ENCODE measurements at places on chromosomes 6 and 20. TPM values are rescaled to one million over a fixed set of nuclear protein-coding genes. Genes with fewer than 3 reads are reported as not detected.

- no peaks in the 10 kb centered on the region for H3K36me3 ChIP-seq
- H3K27me3 ChIP-seq: no peaks in the 10 kb centered on the region
- no peak for DNase-seq
- H3K27ac ChIP-seq: no peak overlapping the region
- peaks cover 13% of the 10 kb centered on the region for H3K4me1 ChIP-seq
These were observed 9.5 kb upstream of the TP53RK start for GRCh38 chr20:46698788-46699187.

GRCh38 chr20:43514648-43514999 is 7.1 kb downstream of the L3MBTL1 start:
- no peaks in the 10 kb centered on the region for H3K27me3 ChIP-seq
- DNase-seq: no peak
- H3K27ac ChIP-seq: no peak overlapping the region
- H3K4me1 ChIP-seq: no peaks in the 10 kb centered on the region
- no peaks in the 10 kb centered on the region for H3K36me3 ChIP-seq

DNA sequence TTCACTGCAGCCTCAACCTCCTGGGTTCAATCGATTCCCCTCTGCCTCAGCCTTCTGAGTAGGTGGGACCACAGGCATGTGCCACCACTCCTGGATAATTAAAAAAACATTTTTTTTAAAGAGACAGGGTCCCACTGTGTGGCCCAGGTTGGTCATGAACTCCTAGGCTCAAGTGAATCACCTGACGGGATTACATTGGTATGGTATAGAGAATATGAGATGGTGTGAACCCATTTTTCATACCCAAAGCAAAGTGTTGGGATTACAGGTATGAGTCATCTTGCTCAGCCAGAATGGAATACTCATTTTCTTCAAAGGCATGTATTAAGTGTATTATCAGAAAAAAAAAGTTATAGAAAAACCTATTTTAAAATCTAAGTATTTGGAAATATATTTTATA is 114.2 kb downstream of the AHI1 start:
- no peaks in the 10 kb centered on the region for H3K36me3 ChIP-seq
- no peak overlapping the region for H3K27ac ChIP-seq
- DNase-seq: no peak
- no peaks in the 10 kb centered on the region for H3K27me3 ChIP-seq
- no peak overlapping the region for H3K4me3 ChIP-seq

GRCh38 chr20:58293453-58293852 is 16.1 kb upstream of the RAB22A start:
- H3K36me3 ChIP-seq: no peaks in the 10 kb centered on the region
- no peaks in the 10 kb centered on the region for H3K27me3 ChIP-seq
- H3K4me3 ChIP-seq: no peak overlapping the region
- DNase-seq: no peak

DNA sequence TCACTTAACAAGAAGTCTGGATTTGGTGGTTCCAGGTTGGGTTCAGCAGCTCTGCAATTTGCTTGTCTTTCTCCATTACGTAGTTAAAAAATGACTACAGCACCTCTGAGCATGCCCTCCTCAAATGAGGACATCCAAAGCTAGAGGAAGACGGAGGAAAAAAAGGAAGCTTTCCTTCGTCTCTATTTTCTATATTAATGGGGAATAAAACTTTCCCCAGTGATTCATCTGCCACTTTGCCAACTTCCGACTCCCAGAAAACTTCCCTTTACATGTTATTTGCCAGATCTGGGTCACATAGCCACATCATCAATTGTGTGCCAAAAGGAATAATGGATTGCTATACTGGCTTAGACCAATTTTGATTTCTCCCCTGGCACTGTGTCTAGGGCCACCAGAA is 69.5 kb downstream of the ZFAND3 start:
- no peak for DNase-seq
- no peaks in the 10 kb centered on the region for H3K27me3 ChIP-seq
- no peak overlapping the region for H3K27ac ChIP-seq
- no peaks in the 10 kb centered on the region for H3K36me3 ChIP-seq

DNA sequence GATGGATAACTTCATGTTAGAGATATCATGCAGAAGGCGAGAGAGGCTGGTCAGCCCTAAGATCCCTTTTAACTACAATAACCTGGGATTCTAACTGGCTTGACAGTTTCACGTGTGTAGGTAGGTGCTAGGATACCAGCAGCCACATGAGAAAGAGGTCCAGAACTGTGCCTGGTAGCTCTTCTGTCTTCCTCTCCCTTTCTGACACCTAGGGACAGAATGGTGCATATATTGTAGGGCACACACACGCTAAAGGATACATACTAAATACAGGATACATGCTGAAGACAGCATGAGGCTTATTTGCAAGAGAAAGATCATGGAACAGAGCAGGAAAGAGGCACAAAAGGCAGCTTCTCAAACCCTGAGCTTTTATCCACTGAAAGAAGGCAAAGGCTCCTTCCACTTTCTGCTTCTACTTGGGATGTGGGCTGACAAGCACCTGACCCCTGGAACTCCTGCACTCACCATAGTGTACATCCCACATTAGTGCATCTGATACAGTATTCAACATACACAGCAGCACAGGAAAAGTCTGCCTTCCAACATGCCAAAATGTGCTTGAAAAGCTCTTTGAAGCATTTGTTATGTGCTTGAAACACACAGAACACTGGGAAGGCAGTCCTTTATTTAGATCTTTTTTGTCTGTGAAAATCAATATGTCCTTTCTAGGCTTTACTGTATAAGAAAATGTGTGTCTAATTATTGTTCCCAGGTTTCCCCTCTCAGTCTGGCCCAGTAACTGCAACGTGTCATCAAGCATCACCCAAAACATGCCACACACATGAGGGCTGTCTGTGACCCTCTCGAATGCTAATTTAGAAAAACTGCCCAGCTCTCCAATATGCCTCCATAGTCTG is 3.2 kb downstream of the SLC22A23 start:
- peaks cover 48% of the 10 kb centered on the region for H3K4me1 ChIP-seq
- no peaks in the 10 kb centered on the region for H3K36me3 ChIP-seq
- no peak overlapping the region for H3K27ac ChIP-seq
- no peak for DNase-seq

DNA sequence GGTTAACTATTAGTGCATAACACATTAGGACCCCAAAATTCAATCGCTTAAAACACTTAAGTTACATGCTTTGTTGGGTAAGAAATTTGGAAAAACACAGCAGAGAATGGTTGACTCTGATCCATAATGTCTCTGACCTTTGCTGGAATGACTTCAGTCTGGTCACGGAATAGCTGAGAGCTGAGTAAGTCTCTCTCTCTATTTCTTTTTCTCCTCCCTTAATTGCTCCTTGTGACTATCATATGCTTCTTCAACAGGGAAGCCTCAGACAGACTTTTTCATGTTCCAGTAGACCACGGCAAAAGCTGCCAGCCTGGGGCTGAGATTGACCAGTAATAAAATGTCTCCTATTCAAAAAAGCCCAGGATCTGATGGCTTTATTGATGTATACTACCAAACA is 4.8 kb downstream of the OR12D1 start:
- H3K4me3 ChIP-seq: no peak overlapping the region
- DNase-seq: no peak
- no peaks in the 10 kb centered on the region for H3K4me1 ChIP-seq

DNA sequence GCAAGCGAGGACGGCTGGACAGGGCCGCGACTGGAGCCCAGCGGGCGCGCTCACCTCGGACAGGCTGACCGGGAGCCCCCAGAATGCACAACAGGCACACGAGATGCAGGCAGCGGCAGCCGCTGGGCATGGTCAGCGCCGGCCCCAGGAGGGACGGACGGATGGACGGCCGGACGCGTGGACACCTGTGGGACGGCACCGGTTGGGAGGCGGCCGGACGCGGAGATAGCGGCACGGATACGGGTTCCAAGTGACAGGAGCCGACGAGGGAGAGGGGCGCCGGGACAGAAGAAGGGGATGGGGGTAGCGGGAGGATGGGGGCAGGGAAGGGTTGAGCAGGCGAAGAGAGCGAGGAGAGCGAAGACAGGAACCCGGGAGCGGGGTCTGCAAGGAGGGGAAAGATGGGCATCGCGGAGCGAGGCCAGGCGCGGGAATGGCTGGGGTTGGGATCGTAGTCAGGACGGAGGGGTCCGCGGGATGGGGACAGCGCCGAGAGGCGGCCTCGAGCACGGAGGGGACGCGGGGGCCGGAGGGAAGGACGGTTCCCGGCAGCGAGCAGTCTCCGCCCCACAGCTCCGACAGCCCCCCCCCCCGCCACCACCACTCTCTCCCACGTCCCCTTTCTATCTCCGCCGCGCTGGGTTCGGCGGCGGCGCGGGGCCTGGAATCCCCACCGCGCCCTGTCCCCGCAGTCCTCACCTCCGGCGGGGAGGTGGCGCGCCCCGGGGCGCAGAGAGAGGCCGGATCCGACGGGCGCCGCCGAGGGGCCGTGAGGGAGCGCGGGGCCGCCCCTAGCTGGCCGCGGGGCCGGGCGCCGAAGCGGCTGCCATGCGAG is 435 bp downstream of the DLK2 start:
- H3K27me3 ChIP-seq: no peaks in the 10 kb centered on the region
- no peak overlapping the region for H3K27ac ChIP-seq
- peaks cover 13% of the 10 kb centered on the region for H3K4me1 ChIP-seq
- peak overlapping the region; percentile 33 for H3K4me3 ChIP-seq
- peak; percentile 89 for DNase-seq

DNA sequence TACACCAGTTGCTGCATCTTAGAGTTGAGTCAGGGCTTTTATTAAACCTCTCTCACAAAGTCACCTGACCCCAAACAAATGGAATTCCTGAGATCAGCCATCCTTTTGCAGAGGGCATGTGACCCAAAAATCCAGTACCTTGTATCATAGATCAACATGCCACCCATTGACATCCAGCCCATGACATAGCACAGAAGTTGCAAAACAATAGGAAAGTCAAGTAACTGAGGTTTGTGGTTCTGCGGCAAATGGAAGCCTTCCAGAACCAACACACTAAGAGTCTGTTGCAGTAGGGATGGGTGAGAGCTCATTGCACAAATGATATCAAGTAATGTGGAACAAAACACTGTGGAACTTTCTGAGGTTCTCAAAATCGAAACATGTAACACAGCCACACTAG is 111.2 kb downstream of the PDE7B start:
- H3K4me3 ChIP-seq: no peak overlapping the region
- H3K27me3 ChIP-seq: no peaks in the 10 kb centered on the region
- no peak overlapping the region for H3K27ac ChIP-seq
- no peak for DNase-seq
- H3K36me3 ChIP-seq: no peaks in the 10 kb centered on the region

DNA sequence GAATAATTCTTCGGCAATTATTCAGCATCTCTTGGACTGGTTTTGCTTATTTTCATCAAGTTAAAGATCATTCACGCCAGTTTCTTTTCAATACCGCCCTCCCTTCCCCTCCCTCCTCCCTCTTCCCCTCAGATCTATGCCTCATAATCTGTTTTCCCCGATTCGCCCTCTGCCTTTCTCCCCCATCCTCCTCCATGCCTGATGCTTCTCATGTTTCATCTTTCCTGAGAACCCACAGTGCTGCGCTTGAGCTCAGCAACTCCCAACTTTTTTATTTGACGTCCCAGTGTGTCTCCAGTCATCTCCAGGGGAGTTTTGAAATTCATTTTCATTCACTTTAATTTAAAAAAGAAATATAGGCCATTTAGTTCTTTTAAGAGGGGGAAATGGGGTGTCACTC is 142.7 kb downstream of the PTPRT start:
- no peaks in the 10 kb centered on the region for H3K36me3 ChIP-seq
- H3K4me1 ChIP-seq: no peaks in the 10 kb centered on the region
- no peak overlapping the region for H3K4me3 ChIP-seq
- H3K27ac ChIP-seq: no peak overlapping the region

DNA sequence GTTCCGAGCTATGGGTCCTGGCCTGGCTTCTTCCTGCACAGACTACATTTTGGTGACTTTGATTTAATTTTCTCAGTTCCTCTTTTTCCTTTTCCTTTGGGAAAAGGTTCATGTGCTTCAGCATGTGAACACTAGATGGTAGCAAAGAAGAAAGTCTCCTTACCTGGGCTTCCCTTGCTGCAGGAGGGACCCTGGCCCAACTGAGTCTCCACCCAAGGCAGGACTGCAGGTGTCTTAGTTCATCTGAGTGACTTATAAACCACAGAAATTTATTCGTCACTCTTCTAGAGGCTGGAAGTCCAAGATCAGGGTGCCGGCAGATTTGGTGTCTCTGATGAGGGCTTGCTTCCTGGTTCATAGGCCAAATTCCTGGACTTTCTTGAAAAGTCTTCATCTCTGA is 163.2 kb downstream of the SYCP2 start:
- H3K27me3 ChIP-seq: no peaks in the 10 kb centered on the region
- H3K27ac ChIP-seq: no peak overlapping the region
- H3K36me3 ChIP-seq: no peaks in the 10 kb centered on the region
- no peak for DNase-seq
- no peak overlapping the region for H3K4me3 ChIP-seq

GRCh38 chr6:10580570-10580969 is 59.4 kb downstream of the GCNT2 start:
- H3K27ac ChIP-seq: no peak overlapping the region
- no peaks in the 10 kb centered on the region for H3K27me3 ChIP-seq
- peaks cover 5% of the 10 kb centered on the region for H3K4me1 ChIP-seq
- H3K4me3 ChIP-seq: no peak overlapping the region
- DNase-seq: no peak

DNA sequence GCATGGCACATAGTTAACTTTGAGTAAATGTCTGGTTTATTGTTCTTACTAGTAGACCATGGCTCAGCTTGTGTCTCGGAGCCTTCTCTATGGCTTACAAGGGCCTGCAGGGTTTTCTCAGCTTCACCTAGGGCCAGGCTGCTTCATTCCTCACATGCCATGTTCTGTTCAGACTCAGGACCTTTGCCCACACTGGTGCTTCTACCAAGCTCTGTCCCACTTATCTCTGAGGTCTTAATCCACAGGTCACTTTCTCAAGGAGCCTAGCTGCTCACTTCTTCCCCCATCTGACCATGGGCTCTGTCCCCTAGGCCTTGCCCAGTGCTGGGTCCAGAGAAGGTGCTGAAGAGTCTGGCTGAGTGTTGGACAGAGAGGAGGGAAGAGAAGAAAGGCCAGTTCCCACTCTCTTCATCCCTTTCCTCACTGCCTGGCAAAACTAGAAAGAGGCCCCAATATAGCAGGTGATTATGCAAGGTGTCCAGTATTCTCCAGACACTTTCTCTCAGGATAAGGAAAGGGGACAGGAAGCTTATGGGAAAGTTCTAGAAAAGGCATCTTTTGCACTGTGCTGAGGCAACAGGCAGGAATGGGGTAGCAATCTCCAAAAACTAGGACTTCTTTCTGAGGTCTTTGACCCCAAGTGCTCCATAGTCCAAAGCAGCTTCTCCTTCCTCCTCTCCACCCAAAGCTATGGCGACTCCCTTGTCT is 40.0 kb downstream of the COX4I2 start:
- no peak overlapping the region for H3K4me3 ChIP-seq
- H3K27me3 ChIP-seq: no peaks in the 10 kb centered on the region
- no peak for DNase-seq
- H3K27ac ChIP-seq: no peak overlapping the region
- no peaks in the 10 kb centered on the region for H3K4me1 ChIP-seq

Gene SIRPD
- not detected for total RNA-seq

Gene TSPO2
- 0.22 TPM for total RNA-seq

Gene SLC4A11
- 0.12 TPM for total RNA-seq

Gene ZNF292
- 10.8 TPM for total RNA-seq

Gene TAGAP
- 1.1 TPM for total RNA-seq

Gene EMILIN3
- 0.07 TPM for total RNA-seq

Gene PRSS16
- total RNA-seq: not detected

Measured in right lobe of liver (tissue), 6 donors.